ENCODE measurements at places on chromosomes 2 and 18.

- no peak for DNase-seq
Observed at GRCh38 chr2:68390586-68390985, 25.5 kb downstream of the PLEK start.

GRCh38 chr2:35989040-35989439 is 366.5 kb upstream of the CRIM1 start:
- no peak for DNase-seq

DNA sequence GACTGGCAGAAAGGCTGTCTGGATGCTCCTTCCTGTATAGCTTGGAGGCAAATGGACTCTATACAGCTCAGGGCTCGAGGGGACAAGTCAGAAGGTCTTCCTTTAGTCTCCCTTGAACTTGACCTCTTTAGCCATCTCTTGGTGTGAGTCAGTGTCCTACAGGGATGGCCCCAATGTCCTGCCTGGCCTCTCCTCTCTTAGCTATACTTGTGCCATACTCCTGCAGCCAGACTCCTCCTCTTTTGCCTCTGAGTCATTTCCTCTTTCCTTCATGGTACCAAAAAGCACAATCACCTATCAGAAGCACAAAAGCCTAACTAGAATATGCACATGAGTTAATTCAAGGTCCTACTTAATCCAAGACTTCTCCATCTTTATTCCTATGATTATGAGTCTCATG is 112.7 kb downstream of the XRCC5 start:
- no peak for DNase-seq

- no peak for DNase-seq
Observed at GRCh38 chr2:12567411-12567810, 149.3 kb upstream of the TRIB2 start.

Data from activated CD4-positive, CD25-positive, alpha-beta regulatory T cell treated with anti-CD3 and anti-CD28 coated beads, Interleukin-2, amount 50 U/mL, for 16 hours (primary cell).